ENCODE measurements at places on chromosomes 6 and 20. TPM values are rescaled to one million over a fixed set of nuclear protein-coding genes. Genes with fewer than 3 reads are reported as not detected.

GRCh38 chr20:20211988-20212518 lies 155.9 kb upstream of the INSM1 start:
- no peak for DNase-seq

GRCh38 chr20:59253779-59254319 lies 46.6 kb upstream of the EDN3 start:
- peak; percentile 37 for DNase-seq

DNA sequence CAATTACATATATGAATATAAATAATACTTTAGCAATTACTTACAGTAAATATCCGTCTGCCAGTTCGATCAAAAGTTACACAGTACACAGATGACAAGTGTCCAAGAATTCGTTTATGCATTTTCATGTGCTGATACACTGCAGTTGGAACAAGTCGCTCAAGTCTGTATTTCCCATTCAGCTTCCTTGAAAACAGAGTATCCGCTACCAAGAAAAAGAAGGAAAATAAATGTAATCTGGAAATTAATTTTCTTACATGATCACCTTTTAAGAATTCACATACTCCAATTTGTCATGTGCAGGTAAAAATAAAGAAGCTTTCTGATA lies 35.3 kb downstream of the PHIP start:
- DNase-seq = no peak

- DNase-seq = no peak
Measured at GRCh38 chr6:52547647-52548352, 29.1 kb downstream of the TRAM2 start.

The SPAG4 gene
- total RNA-seq = 15.5 TPM

The PTGIS gene
- not detected for total RNA-seq

DNA sequence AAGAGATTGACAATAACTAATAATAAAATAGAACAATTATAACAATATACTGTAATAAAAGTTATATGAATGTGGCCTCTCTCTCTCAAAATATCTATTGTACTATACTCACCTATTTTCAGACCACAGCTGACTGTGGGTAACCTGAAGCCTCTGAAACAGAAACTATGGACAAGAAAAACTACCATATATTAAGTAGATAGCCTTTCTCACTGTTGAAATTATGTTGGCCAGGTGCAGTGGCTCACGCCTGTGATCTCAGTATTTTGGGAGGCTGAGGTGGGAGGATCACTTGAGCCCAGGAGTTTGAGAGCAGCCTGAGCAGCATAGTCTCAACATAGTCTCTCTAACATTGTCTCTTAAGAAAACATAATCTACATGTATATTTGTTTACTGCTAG lies 89.9 kb downstream of the DOK5 start:
- no peak for DNase-seq

Data from CD4-positive, alpha-beta T cell (primary cell).